Neural crest cell (in vitro differentiated cells): ENCODE measurements at places on chromosomes 3 and 15.

GRCh38 chr3:182979674-182980191, 605 bp downstream of the DCUN1D1 start:
- DNase-seq, result peak; percentile 26

DNA sequence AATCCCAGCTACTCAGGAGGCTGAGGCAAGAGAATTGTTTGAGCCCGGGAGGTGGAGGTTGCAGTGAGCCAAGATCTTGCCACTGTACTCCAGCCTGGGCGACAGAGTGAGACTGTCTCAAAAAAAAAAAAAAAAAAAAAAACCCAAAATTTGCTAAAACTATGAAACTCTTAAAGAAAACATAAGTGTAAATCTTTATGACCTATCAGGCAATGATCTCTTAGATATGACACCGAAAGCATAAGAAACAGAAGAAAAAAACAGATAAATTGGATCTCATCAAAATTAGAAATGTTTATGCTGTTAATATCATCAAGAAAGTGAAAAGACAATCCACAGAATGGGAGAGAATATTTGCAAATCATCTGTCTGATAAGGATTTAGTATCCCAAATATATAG, 15.3 kb downstream of the GRAMD2A start:
- no peak for DNase-seq

- DNase-seq, result no peak
These were observed 1.1 kb downstream of the TM6SF1 start for GRCh38 chr15:83108266-83109219.

DNA sequence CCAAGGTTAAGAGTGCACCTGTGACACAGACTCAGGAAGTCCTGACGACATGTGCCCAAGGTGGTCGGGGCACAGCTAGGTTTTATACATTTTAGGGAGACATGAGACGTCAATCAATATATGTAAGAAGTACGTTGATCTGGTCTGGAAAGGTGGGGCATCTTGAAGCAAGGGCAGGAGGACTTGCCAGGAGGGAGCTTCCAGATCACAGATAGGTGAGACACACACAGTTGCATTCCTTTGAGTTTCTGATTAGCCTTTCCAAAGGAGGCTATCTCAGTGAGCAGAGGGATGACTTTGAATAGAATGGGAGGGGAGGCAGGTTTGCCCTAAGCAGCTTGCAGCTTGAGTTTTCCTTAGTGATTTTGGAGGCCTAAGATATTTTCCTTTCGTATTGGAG, 257.4 kb downstream of the CGGBP1 start:
- no peak for DNase-seq

- no peak for DNase-seq
These were observed 156.2 kb downstream of the CLSTN2 start for GRCh38 chr3:140091143-140091542.

DNA sequence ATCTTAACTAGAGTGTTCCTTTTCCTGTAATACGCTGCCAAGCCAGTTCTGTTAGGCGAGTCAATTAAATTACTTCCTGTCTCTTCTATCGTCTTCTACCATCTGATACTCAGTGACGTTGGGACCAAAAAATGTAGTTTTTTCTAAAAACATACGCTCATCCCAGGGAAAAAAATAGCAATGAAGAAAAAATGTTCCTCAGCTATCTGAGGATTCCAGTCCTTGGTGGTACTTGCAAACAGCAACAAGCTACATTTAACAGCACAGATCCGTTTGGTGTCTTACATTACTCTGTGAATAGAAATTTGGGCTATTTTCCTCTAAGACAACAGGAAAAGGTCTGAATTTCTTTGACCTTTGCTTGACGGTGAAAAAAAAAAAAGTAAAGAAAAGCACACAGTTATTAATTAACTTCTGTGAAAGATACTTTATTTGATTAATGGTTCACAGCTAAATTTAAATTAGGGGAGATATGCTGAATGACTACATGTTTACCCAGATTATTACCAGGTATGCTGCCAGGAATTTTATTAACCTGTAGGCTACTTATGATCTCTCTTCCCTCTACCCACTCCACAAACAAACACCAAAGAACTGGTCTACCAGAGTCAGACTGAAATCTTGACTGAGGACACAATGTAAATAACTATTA, 254.4 kb upstream of the ZPLD1 start:
- no peak for DNase-seq

DNA sequence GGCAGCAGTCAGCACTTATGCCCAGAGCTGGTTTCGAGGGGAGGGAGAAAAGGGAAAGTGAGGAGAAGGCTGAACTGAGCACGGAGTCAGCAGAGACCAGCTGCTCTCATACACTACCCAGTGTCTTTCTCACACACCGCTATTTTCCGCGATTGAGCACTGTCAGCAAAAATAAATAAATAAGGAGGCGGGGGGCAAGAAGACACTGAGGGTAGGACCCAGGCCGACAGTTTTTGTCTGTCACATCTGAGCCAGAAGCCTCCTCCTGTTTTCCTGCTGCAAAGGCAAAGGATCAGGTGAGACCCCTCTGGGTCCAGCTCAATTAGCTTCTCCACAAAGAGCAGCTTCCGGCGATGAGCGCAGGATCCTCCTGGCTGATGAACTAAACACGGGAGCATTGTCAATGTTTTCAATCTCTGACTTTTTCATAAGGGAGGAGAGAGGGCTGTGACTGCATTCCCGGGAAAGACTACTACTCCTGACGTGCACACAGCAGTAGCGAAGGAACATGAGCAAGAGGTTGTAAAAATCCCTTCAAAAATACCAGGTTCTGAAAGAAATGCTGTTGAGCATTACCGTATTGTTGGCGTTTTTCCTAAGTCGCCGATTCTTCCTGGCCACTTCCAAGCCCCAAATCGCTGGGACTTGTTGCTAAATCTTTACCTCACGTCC, 1.3 kb downstream of the FRMD5 start:
- no peak for DNase-seq

DNA sequence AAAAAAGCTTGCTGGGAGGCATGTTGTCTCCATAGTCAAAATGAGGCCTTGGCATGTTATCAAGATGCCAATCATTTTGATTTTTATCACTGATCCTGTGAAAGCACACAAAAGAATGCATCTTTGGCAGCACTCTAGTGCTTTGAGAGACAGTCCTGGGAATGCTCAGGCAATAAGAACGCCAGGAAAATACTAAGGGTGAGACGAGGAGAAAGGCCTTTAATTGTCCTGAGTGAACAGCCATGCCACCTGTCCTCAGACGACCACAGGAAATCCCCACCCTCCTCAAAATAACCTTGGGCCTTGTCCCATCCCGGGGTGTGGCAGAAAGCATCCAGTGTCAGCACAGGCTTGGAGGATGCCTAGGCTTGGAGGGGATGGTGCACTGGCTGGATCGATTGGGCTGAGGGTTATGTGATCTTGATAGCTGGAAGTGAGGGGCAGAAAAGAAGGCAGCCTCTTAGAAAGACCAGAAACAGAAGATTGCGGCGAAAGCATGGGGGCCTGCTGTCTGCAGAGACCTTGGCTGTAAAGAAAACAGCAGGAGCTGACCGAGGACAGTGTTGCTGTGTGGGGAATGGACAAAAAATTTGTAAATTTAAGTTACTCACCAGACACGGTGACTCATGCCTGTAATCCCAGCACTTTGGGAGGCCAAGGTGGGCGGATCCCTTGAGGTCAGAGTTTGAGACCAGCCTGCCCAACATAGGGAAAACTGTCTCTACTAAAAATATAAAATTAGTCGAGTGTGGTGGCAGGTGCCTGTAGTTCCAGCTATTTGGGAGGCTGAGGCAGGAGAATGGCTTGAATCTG, 7.3 kb downstream of the TMEM158 start:
- DNase-seq, result no peak

DNA sequence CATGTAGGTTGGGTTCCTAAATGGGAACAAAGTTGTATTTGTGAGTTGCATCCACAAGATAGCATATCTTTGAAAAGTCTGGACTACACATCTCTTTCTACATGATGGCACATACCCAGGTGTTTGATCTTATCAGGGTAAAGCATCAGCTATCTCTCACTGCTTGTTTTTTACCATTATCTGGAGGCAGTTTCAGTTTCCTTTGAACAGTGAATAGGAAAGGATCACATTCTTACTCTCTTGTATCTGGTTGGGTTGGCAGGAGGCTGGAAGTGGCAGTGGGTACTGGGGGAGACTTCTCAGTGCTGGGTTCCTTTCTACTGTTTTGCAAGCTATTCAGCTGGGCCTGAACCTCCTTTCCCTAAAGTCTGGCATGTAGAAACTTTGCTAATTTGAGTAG, 4.1 kb downstream of the CEMIP start:
- DNase-seq, result no peak

DNA sequence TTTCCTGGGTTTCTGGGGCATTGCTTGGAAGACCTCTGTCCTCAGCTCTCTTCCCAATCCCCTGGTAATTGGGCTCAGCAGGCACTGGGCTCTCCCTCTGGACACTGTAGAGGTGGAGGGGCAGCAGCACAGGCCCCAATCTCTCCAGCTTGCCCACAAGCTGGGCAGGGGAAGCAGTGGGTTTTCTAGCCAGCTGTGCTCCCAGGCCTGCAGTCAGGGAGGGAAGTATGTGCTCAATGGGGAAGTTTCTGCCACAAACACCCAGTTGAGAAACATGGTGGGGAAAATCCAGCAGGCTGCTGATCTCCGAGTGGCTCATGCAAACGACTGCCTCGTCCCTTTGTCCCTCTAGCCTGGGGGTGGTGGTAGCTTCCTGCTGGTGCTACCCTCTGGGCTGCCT, 12.8 kb upstream of the RFT1 start:
- no peak for DNase-seq

DNA sequence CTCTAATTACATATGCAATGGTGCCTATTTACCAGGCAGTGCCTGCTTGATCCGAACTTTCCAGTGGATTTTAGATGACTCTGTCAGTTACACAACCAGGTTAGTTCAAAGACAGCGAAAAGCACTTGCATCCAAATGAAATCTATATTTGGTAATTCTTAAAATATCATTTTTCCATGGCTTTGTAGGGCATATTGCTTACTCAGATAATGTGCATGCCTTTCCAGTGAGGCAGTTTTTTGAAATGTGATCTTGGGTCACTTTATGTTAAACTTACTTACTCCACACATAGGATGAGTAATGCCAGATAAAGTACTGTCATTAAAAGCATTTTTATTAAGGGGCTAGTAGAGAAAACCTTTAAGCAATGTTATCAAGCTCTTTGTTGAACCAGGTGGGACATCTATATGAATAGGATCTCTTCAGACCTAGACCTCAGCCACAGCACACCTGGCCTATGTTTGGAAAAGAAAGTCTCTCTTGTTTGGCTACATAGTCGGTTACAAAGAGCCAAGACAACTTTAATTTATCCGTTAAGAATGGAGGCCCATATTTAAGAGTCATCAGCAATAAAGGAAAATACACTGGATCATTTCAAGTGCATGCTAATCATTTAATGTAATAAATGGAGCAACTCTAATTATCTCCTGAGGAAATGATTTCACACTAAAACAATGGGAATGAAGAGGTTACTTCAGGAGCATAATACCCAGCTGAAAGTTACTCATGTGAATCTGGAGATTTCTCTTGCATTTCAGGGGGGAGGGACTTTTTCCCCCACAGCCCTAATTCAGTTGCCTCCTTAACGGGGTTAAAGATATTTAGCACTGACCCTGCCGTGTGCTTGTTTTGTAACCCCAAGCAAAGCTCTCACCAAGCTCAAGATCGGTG, 56.3 kb upstream of the TMCO5A start:
- DNase-seq, result no peak

DNA sequence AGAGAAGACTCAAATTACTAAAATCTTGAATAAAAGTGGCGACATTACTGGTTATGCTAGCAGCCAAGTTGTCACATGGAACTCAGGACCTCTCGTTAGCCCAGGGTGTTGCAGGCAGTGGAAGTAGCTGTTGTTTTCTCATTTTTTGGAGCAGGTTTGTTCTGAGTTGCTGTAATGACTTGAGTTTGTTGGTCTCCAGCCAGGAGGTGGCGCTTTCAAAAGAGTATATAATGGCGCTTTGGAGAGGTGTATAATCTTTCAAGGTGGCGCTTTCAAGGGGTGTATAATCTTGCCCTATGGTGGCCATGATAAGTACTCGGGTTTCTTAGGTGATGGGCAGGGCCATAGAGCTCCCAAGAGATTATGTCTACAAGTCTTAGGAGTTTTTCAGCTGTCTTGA, 632.7 kb downstream of the NTRK3 start:
- DNase-seq, result no peak

DNA sequence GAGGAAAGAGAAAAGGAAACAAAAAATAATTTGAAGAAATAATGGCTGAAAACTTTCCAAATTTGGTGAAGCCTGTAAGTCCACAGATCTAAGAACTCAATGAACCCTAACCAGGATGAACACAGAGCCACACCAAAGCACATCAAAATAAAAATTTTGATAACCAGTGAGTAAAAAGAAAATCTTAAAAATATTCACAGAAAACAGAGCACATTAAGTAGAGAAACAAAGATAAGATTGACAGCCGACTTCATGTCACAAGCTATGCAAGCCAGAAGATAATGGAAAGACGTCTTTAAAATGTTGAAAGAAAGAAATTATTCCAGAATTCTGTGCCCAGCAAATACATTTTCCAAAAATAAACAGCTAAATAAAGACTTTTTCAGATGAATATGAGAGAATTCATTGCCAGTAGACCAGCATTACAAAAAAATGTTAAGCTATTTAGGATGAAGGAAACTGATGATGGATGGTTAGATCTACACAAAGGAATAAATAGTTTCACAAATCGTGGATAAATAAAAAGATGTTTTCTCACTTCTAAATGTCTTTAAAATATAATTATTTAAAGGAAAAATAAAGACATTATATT, 140.2 kb upstream of the SKOR1 start:
- no peak for DNase-seq

- DNase-seq, result no peak
These were observed 33.9 kb upstream of the RNU6-1 start for GRCh38 chr15:67873777-67874176.

DNA sequence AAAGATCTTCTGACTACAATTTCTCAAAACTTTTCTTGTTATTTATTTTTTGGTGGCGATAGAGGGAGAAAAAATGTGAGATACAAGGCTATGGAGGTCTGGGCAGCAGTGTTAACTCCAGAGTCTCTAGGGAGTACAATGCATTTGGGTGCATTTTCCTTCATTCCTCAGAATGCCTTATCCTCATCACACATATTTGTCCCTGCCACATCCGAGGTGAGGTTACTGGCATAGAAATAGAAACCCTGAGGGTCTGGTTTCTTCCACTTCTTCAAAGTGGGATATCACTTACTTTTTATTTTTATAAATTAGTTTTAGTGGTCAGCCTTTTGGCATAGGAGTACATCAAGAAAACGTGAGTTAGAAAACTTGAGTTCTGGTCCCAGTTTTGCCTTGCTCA, 150.4 kb downstream of the TIGIT start:
- no peak for DNase-seq

DNA sequence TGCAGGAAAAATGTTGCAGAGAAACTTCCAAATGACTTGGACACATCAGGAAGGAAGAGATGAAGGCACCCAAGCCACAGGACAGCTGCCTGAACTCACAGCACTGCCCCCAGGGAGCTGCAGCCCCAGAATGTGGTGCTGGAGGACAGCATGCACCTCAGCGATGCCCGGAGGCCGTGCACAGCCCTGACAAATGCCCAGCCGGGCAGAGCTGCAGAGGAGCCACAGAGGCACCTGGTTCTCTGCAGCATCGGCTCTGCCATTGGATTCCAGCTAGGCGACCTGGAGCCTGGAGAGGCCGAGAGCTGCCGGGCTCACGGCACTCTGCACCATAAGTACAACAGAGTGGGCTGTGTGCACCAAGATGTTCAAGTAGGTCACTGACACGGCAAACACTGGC, 97.5 kb downstream of the OCA2 start:
- DNase-seq, result no peak
